Neural cell (in vitro differentiated cells): ENCODE measurements at places on chromosomes 4 and X. TPM values are rescaled to one million over a fixed set of nuclear protein-coding genes. Genes with fewer than 3 reads are reported as not detected.

Gene CCDC158
- polyA plus RNA-seq, result not detected in 2 replicates

Gene ENAM
- polyA plus RNA-seq, result 0.18 TPM in 1 of 2 replicates, not detected in the other

Gene CRLF2
- polyA plus RNA-seq, result not detected in 2 replicates

Gene PPP3CA
- polyA plus RNA-seq, result 63.1 and 78.2 TPM in 2 replicates

Gene FAM149A
- 9.1 and 12.2 TPM in 2 replicates for polyA plus RNA-seq

Gene PSAPL1
- not detected in 2 replicates for polyA plus RNA-seq

Gene SPANXD
- polyA plus RNA-seq, result not detected in 2 replicates

Gene UGT2B7
- not detected in 2 replicates for polyA plus RNA-seq
